ENCODE measurements at places on chromosomes 6 and 20. TPM values are rescaled to one million over a fixed set of nuclear protein-coding genes. Genes with fewer than 3 reads are reported as not detected.

DNA sequence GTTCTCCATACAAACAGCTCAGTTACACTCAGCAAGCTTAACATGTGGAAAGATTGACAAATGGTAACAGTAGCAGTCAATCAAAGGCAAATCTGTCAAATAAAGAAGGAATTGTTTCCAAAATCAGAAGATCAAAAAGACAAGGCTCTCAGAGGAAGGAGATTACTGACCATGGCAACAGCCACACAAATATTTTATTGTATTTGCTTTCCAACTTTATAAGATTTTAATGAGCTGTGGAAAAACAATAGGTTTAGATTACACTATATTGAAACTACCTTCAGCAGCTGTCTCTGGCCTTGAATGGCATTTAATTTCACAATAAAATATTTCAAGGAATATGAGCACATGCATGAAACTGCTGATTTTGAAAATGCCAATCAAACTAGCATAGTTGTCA, 1143.9 kb upstream of the GJE1 start:
- no peaks in the 10 kb centered on the region for H3K4me1 ChIP-seq
- H3K36me3 ChIP-seq: no peaks in the 10 kb centered on the region
- no peaks in the 10 kb centered on the region for H3K27me3 ChIP-seq
- DNase-seq: no peak
- H3K4me3 ChIP-seq: no peak overlapping the region
- no peak overlapping the region for H3K27ac ChIP-seq

The NR2E1 gene
- not detected for total RNA-seq

The APOBEC2 gene
- total RNA-seq: not detected

DNA sequence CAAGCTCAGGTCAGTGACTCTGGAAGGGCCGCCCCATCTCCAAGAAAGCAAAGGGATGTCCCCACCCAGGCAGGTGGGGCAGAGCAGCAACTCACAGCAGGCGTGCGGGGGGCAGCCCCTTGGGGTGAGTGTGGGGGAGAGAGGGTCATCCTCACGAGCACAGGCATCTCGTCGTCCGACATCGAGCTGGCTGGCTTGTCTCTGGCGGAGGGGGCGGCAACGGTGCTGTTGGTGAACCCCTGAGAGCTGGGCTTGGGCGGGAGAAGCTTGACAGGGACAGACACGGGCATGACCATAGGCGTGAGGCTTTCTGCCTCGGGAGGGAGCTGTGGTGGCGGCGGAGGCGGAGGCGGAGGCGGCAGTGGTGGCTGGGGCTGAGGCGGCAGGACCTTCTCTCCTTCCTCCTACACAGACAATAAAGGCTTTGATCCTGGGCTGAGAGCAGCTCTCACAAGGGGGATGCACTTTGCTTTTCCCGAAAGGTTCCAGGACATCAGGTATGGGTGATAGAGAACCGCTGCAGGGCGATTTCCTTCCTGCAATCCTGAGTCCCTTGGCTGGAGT, 45.6 kb upstream of the MRPS10 start:
- H3K27me3 ChIP-seq: no peaks in the 10 kb centered on the region
- no peak overlapping the region for H3K4me3 ChIP-seq
- H3K36me3 ChIP-seq: no peaks in the 10 kb centered on the region
- no peak for DNase-seq
- H3K27ac ChIP-seq: no peak overlapping the region

DNA sequence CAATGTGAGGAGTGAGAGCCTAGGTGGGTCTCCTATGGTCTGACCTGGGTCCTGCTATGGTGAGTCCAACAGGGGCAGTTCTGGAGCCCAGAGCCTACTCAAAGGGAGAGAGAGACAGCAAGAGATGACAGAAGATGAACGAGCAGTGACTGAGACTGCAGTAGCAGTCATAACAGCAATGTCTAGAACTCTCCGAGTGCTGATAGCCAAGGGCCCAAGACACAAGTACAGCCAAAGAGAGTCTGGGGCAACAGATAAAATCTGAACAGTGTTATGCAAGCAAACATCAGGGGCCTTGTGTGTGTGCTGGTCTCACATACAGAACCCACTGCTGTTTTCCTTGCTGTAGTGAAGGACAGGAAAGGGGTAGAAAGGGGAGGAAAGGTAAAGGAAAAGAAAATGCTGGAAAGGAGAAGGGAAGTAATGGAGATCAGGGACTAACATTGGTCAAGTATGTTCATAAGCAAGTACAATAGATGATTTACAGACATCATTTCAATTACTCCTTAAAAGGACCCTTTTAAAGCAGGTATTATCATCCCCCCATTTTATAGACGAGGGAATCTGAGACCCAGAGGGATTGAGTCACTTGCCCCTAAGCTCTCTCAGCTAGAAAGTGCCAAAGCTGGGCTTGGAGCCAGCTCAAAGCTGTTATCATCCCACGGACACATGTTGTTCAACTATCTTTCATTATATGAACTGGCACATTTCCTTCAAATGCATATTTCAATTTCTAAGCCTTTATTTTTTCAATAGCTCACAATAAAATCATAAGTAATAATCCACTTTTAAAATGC, 182.3 kb upstream of the RAB32 start:
- H3K4me3 ChIP-seq: no peak overlapping the region
- no peaks in the 10 kb centered on the region for H3K36me3 ChIP-seq
- H3K27me3 ChIP-seq: no peaks in the 10 kb centered on the region
- no peak for DNase-seq

- H3K27me3 ChIP-seq: no peaks in the 10 kb centered on the region
- no peak overlapping the region for H3K27ac ChIP-seq
- no peaks in the 10 kb centered on the region for H3K36me3 ChIP-seq
- no peak overlapping the region for H3K4me3 ChIP-seq
Measured at GRCh38 chr6:139356924-139357323, 17.5 kb downstream of the CITED2 start.

- no peak for DNase-seq
- H3K36me3 ChIP-seq: no peaks in the 10 kb centered on the region
Measured at GRCh38 chr6:106820412-106820852, 154.1 kb downstream of the CD24 start.

The ZC2HC1B gene
- not detected for total RNA-seq

The NFKBIE gene
- total RNA-seq: 17.9 TPM

DNA sequence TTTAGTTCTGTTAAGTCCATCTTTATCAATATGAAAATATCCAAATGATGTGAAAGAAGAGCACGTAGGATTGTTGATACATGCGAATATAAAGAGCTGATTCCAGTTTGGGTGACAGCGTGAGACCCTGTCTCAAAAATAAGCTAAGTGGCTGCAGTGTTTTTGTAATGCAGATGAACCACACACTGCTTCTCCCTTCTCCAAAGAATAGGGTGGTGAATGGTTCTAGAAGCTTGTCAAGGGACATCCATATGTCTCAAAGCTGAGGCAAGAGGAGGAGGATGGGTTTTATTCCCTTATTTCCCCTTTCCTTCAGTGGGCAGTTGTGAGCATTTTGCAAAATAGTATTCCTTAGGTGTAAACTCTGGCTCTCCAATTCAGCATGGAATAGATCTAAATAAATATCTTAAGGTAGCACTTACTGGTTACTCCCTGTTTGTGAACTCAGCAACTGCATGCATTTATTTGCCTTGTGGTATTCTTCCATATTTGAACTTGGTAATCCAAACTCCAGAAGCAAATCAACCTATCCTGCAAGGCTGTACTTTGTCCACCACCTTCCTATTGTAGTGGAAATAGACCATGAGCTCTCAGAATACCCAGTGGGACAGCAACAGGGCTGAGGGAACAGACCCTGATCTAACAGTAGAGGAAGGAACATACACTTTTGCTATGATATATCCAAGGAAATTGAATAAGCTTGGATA, 38.0 kb downstream of the XRN2 start:
- no peak for DNase-seq
- H3K27me3 ChIP-seq: no peaks in the 10 kb centered on the region
- no peak overlapping the region for H3K27ac ChIP-seq
- no peaks in the 10 kb centered on the region for H3K4me1 ChIP-seq

GRCh38 chr20:1524004-1524403, 32.8 kb upstream of the SIRPB2 start:
- no peaks in the 10 kb centered on the region for H3K27me3 ChIP-seq
- DNase-seq: no peak
- H3K36me3 ChIP-seq: no peaks in the 10 kb centered on the region
- H3K27ac ChIP-seq: no peak overlapping the region

The SPTLC3 gene
- 16.1 TPM for total RNA-seq

DNA sequence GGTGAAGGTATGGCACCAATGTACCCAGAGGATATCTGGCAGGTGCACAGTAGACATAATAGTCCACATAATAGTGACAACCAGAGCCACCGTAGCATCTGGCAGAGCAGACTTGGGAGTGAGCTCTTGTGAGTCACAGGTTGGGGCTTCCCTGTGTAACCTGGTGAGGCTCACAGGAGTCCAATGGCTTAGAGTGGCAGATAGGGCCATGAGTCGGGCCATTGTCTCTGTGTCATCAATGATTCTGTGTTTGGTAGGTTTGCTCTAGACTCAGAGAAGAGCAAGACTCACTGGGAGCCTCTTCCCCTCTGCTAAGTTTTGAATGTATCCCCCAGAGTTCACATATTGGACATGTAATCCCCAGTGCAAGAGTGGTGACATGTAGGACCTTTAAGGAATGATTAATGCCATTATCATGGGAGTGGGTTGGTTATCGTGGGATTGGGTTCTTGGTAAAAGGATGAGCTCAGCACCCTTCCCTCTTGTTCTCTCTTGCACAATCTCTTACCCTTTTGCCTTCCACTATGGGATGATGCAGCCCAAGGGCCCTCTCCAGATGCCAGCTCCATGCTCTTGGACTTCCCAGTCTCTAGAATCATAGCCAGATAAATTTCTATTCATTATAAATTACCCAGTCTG, 22.6 kb upstream of the SIRPA start:
- H3K36me3 ChIP-seq: no peaks in the 10 kb centered on the region
- no peak overlapping the region for H3K4me3 ChIP-seq
- no peaks in the 10 kb centered on the region for H3K4me1 ChIP-seq
- no peaks in the 10 kb centered on the region for H3K27me3 ChIP-seq
- no peak overlapping the region for H3K27ac ChIP-seq

DNA sequence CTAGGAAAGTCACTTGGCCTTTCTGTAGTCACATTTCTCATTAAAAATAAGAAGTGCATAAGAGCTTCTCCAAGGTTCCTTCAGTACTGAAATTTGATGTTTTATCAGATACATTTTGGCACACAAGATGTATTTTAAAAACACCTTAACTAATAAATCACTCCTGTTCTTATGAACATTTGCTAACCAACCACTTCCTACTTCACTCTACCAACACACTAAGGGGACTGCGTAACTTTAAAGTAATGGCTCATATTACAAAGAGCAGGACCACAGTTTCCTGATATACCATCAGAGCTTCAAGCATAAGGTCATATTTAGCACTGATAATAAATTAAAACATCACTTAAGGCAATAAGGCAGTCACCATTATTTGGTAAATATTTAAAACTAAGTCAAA, 104.4 kb downstream of the RALGAPA2 start:
- DNase-seq: no peak
- H3K4me1 ChIP-seq: peaks cover 13% of the 10 kb centered on the region
- peaks cover 43% of the 10 kb centered on the region for H3K36me3 ChIP-seq
- no peak overlapping the region for H3K4me3 ChIP-seq
- H3K27me3 ChIP-seq: no peaks in the 10 kb centered on the region
- no peak overlapping the region for H3K27ac ChIP-seq

DNA sequence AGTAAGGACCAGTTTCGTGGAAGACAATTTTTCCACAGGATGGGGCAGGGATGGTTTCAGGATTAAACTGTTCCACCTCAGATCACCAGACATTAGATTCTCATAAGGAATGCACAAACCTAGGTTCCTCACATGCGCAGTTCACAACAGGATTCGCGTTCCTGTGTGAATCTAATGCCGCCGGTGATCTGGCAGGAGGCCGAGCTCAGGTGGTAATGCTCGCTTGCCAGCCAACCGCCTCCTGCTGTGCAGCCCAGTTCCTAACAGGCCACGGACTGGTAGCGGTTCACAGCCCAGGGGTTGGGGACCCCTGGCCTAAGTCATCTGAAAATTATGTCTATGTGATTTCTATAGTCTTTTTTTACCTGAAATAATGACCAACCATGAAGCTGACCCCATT, 217.5 kb downstream of the TMEM200A start:
- no peak overlapping the region for H3K27ac ChIP-seq
- no peaks in the 10 kb centered on the region for H3K36me3 ChIP-seq
- no peaks in the 10 kb centered on the region for H3K4me1 ChIP-seq
- H3K4me3 ChIP-seq: no peak overlapping the region
- no peak for DNase-seq

- no peaks in the 10 kb centered on the region for H3K27me3 ChIP-seq
- no peak for DNase-seq
- H3K36me3 ChIP-seq: no peaks in the 10 kb centered on the region
Measured at GRCh38 chr6:15948930-15949900, 179.7 kb upstream of the MYLIP start.

DNA sequence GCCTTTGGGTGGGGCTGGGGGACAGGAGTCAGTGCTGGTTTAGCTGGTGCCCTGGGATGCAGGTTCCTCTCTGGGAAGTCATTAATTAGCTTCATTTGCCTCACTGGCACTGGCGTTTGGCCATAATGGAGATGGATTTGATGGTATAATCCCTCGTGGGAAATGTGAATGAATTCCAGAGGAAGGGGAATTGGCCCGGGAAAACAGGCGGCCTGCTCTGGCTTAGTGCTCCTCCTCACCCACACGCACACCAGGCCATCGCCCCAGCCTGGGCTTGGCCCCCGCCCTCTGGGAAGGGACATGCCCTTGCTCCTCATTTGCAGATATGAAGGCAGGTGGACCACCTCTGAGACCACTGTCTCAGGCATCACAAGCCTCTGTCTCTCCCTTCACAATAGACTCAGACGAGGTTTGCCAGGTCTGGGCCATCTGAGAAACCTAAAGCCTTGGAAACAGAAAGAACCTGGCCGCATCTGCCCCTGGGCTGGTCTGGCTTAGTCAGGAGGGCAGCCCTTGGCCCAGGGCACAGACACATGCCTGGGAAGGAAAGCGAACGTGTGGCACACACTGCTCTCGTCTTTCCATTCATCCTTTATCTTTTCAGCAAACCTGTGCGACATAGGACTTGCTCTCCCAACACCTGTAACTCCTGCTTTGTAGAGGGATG, 199.2 kb upstream of the CDH4 start:
- H3K36me3 ChIP-seq: no peaks in the 10 kb centered on the region
- no peaks in the 10 kb centered on the region for H3K4me1 ChIP-seq
- H3K27ac ChIP-seq: no peak overlapping the region
- DNase-seq: no peak
- H3K4me3 ChIP-seq: no peak overlapping the region

The CALHM4 gene
- not detected for total RNA-seq

GRCh38 chr20:63154395-63154794, 61.5 kb downstream of the YTHDF1 start:
- H3K4me3 ChIP-seq: no peak overlapping the region
- H3K36me3 ChIP-seq: no peaks in the 10 kb centered on the region
- H3K4me1 ChIP-seq: no peaks in the 10 kb centered on the region
- H3K27ac ChIP-seq: no peak overlapping the region
- DNase-seq: no peak

GRCh38 chr20:30811885-30812671, 445.4 kb upstream of the DEFB115 start:
- H3K27ac ChIP-seq: no peak overlapping the region
- DNase-seq: peak; percentile 48
- H3K27me3 ChIP-seq: no peaks in the 10 kb centered on the region
- no peaks in the 10 kb centered on the region for H3K36me3 ChIP-seq
- no peak overlapping the region for H3K4me3 ChIP-seq
- H3K4me1 ChIP-seq: no peaks in the 10 kb centered on the region

All from upper lobe of left lung (tissue), 6 donors.